Stimulated activated CD8-positive, alpha-beta memory T cell treated with anti-CD3 and anti-CD28 coated beads, Interleukin-12 subunit alpha, Interleukin-12 subunit beta, amount 100 ng/mL, for 4 hours (primary cell): ENCODE measurements at places on chromosomes 7 and 10.

DNA sequence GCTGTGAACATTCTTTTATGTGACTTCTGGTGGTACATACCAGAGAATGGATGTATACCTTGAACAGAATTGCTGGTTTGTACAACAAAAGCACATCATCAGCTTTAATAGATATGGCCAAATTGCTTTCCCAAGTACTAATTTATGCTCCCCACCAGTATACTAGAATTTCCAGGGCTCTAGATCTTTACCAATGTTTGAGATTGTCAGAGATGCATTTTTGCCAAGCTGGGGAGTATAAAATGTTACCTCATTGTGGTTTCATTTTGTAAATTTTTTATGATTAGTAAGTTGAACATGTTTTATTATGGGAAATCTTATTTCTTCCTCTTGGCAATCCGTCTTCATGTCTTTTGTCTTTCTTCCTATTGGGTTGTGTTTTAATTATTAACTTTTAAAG, 179.9 kb upstream of the TMEM106B start:
- no peak for DNase-seq

- no peak for DNase-seq
Measured at GRCh38 chr7:9600974-9601373, 1167.6 kb downstream of the NXPH1 start.

DNA sequence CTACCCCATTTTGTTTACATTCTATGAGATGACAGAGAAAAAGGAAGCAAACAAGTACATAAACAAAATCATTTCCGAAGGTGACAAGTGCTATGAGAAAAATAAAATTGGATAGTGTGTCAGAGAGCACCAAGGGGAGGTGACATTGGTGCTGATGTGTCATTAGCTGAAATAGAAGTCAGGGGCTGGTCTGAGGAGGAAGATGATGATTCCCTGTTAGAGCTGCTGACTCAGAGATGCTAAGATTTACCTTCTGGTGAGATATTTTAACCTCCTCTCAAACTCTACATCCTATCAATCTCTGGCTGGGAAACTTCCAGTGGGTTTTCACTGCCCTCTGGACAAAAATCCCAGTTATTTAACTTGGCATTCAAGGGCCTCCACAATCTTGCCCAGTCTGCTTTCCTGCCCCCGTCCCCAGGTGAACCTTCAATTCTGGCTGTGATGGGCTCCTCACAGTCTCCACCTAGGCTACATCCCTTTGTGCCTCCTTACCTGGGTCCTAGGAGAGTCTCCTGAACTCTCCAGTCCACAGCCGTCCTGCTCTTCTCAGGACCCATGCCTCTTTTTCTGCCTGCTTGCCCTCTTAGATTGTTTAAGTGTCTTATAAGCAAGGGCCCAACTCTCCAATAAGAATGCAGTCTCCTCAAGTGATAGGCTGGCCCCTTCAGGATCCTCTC, 26.6 kb downstream of the DUSP5 start:
- DNase-seq = no peak

GRCh38 chr7:133183969-133184368, 68.9 kb upstream of the EXOC4 start:
- DNase-seq = no peak

- DNase-seq = no peak
Measured at GRCh38 chr10:520402-520787, 169.1 kb downstream of the DIP2C start.

GRCh38 chr7:149787428-149788299, 14.3 kb upstream of the ZNF467 start:
- no peak for DNase-seq

- no peak for DNase-seq
Measured at GRCh38 chr7:7321681-7322080, 139.3 kb downstream of the C1GALT1 start.

- DNase-seq = no peak
Measured at GRCh38 chr7:45884136-45884535, 4.2 kb upstream of the IGFBP1 start.

GRCh38 chr10:49526619-49527018, 12.3 kb downstream of the ERCC6 start:
- DNase-seq = no peak

DNA sequence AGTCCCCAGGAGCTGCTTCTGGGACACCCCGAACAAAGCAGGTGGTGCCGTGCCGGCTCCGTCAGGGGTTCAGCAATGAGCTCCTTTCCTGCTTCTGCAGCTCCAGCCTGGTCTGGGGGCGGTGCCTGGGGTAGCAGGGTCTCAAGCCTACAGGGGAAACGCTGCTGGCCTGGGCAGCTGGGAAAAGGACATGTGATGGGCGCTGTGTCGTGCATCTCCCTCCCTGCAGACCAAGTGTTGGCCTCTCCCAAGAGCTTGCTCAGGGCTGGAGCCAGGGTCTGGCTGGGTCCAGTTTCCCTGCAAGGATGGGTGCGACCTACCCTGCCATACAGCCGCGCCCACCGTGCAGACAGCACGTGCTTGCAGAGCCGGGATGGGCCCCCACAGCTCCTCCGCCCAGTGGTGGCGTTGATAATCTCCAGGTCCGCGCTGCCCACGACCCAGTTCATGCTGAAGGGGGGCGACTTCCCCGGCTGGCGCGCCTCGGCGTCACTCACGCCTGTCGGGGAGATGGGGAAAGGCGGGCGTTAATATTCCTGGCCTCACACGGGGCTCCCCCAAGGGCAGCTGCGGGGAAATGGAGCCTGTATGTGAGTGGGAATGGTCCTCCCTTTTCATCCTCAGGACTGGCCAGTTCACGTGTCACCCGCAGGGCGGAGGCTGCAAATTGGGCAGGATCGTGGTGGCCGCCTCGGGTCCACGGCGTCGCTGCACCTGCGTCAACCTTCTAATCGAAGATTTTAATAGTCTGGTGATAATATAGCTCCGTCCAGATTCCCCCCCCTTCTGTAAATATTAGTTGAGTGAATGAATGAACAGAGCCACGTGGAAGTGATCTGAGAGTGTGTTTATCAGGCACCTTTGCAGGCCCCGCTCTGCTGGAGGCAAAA, 128.6 kb downstream of the WDR37 start:
- DNase-seq = no peak

DNA sequence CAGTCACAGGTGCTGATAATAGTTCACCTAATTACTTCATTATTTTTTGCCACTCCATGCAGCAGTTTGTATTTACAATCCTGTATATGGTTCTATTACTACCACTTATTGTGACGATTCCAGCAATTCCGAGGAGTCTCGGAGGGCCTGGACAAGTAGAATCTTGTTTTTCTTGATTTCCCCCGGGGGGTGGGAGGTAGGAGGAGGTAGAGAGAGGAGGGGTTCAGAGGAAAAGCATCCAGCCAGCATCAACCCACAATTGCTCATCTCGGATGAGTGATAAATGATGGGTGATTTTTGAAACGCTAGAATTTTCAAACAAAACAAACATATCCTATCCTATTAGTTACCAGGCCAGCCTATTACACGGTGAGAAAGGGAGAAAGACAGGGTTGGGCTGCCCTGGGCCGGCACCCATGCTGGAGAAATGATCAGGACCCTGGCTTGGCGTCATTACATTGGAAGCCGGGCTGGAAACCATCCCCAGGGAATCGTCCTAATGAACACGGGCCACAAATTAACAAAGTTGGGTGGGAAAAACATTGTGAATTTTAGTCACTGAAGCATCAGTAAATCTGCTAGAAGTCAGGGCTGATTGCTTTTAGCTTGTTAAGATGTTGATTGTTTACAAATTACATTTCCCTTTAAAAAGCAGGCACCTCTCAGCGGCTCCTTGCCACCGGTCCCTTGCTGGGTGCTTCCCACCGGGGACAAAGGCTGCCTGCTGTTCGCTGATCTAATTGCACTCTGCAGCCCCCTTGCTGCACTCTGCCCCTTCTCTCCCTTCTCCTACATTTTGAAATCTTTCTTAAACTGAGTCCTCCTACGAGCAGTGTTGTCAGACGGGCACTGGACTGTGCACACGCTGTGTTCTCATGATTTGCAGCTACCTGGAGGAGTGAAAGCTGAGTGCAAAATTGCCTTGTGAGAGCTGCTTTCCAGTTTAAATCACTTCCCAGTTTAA, 95.5 kb downstream of the FAM204A start:
- DNase-seq = no peak

DNA sequence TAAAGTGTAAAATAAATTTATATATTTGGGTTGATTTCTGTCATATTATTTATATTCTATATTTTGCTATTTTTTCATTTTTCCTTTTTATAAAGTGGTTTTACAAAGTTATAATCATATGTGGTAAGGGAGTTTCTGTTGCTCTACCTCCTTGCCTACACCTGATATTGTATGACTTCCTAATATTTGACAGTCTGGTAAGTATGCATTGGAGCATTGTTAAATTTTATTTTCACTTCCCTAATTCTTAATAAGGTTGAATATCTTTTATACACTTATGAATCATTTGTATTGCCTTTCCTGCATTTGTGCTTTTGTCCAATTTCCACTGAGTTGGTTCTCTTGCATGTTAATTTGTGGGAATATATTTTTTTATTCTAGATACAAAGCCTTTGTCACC, 492.4 kb downstream of the GRID1 start:
- DNase-seq = no peak

DNA sequence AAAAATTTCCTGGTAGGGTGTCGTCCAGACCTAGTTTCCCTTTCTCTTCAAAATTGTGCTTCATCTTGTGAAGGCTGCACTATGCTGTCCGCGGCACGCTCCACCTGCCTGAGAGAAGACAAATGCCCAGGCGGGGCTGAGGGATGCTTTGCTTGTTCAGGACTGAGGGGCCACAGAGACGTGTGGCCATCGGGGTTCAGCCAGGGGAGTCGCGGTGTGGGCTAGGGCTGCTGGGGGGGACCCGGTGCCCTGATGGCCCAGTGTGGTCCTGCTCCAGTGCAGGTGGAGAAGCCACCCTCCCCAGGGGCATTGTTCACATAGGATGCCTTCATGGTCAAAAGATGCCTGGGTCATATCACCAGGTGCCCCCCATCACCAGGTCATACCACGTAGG, 107.8 kb upstream of the SHH start:
- DNase-seq = no peak

GRCh38 chr10:114437473-114438292, 33.4 kb upstream of the AFAP1L2 start:
- no peak for DNase-seq

DNA sequence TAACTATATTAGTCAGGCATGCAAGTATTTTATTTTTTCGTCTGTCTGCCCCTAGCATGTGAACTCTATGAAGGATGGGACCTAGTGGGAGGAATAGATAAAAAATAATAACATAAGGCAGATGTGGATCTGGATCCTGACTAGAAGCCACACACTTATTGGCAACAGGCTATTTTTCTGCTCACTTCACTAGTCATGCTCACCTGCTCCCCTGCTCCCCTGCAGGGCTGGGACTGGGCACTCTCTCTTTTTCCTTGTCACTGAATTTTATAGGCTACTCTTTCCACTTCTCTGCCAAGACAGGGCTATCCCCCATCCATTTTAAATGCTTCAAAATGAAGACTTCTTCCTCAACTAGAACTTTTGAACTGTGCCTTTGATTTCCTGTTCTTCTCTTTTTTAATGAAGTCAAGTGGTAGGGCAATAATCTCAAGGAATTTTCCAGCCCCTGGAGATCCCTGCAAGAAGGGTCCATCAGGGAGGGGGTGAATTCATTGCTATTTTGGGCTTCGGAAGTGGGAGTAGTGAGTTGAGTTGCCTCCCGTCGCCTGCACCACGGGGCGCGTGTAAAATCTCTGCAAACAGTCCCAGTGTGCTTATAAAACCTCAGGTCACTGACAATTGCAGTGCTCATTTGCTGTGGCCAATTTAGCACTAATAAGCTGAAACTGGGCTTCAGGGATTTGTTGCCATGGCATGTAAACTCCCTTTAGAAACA, 156.7 kb upstream of the NPVF start:
- no peak for DNase-seq

GRCh38 chr10:6482737-6483357, 97.2 kb downstream of the PRKCQ start:
- DNase-seq = no peak

DNA sequence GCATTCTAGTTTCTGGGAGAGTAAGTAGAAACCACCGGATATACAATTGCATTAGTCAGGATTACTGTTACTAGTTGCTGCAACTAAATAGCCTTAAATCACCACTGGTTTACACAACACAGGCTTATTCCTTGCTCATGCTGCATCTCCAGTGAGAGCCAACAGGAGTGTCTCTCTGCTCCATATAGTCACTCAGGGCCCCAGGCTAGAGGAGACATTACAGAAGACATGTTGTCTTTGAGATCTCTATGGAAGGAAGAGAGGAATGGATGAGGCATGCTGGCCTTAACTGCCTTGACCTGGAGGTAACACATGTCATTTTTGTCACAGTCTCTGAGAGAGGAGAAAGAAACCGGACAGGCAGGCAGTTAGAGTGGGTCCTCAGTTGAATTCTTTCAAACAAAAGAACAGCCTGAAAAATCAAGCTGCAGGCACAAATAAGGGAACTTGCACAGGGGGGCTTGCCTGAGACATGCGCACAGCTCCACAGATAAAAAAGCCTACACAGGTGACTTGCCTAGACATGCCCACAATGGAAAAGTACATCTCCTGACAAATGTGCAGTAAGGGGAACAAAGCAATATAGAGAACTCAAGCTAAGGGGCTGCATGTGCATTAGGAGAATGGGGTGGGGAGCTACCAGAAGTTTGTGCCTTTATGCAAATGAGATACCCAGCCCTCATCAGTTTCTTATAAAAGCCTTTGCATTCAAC, 348.0 kb downstream of the TYW1 start:
- DNase-seq = no peak

DNA sequence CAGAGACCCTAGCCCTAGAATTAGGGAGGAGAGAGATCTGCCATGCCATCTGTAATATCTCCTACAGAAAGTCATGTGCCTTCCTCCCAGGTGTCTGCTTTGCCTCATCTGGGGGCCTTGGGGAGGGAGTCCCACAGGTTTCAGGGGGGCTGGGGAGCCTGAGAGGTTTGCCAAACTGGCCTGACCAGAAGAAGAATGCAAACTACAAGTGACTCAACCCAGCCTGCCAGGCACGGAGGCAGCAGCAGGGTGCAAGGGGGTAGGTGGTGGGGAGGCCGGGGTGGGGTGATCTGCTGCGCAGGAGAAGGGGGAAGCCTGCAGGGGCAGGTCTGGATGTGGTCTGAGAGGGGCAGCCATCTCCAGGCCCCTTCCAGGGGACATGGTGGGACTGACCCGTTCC, 9.6 kb upstream of the TRIM8 start:
- DNase-seq = no peak

- no peak for DNase-seq
Measured at GRCh38 chr7:75650681-75651080, 88.1 kb downstream of the HIP1 start.
